ENCODE measurements at places on chromosomes 4 and X.

DNA sequence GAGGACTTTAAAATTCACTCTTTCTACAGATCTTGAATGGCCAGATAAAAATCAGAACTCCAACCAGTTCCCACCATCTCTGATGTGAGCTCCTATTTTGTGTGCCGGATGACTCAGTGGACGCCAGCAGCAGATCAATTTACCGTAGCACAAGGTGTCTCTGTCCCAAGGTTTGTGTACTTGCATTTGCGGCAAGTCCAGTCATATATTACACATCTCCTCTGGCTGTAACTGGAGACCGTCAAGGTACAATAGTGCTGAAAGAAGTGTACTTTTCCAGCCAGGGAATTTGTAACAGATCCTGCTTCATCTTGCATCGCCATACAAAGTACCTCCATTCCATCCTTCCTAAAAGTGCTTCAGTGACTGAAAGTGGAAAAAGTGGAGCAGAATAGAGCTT lies 108.2 kb upstream of the SORBS2 start:
- DNase-seq, result no peak

DNA sequence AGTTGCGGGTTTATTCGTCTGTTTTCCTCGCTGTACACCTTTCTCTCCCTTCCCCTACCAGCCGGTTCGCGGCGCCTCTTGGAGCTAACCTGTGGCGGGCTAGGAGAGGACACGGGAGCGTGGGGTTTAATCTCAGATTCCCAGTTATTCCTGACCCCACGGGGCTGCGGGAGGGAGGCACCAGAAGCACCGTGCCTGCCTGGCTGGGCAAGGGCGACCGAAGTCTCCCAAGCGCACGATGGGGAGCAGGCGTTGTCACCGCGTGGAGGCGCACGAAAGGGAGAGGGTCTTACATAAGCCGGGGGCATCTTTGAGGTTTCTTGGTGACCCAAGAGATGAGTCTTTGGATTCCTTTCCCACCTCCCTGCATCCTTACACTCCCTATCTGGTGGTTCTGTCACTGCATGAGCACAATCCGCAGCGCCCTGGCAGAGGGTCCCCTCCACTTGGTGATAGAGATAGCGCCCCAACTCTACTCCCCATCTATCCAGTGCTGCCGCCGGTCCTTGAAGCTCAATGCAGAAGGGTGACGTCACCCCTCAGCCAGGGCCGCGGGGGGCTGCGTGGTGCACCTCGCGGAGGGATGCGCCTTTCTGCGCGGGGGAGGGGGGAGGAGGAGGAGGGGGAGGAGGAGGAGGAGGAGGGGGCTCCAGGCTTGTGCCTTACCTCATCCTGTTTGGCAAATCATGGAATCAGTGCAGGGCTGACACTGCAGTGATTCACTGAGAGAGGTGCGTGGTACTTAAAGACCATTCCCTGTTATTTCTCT lies 793 bp downstream of the TSPAN7 start:
- DNase-seq, result peak; percentile 4

- no peak for DNase-seq
These were observed 415.0 kb downstream of the BCOR start for GRCh38 chrX:39682778-39683177.

DNA sequence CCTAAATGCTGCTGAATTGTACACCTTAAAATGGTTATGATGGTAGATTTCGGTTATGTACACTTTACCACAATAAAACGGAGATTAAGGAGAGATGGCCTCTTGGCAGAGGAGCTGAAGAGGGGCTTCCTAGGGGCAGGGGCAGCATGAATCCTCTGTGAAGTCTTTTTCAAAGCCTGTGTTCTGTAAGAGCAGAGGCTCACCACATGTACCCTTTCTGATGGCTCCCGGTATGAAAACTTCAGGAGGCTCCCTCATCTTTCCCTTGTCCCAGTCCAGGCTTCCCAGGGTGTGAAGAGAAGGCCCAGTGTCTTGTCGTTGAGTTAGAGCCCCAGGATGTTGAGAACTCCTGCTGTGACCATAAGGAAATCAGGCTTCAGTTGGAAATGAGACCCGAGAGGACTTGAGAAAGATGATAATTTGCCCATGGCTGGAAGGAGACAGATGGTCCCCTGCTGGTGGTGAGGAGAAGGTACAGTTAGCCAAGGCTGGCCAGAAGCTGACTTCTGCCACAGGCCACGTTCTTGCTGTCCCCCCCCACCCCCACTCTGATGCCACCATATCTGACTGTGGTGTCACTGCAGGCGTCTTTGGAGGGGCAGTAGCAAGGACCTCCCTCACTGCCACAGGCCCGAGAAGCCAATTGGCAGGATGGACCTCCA lies 31.8 kb upstream of the MTM1 start:
- DNase-seq, result no peak

- no peak for DNase-seq
These were observed 45.9 kb upstream of the RHOH start for GRCh38 chr4:40150932-40151331.

- DNase-seq, result no peak
These were observed 137.2 kb downstream of the SHROOM3 start for GRCh38 chr4:76572224-76572623.

GRCh38 chr4:143358923-143359643 lies 22.4 kb downstream of the GAB1 start:
- DNase-seq, result no peak

GRCh38 chrX:108090491-108091263 lies 665 bp downstream of the PSMD10 start:
- DNase-seq, result no peak

Measured in stimulated activated CD4-positive, alpha-beta T cell treated with anti-CD3 and anti-CD28 coated beads, Interleukin-4, amount 100 ng/mL, for 1 hour (primary cell).